ENCODE measurements at places on chromosomes 1 and 21. TPM values are rescaled to one million over a fixed set of nuclear protein-coding genes. Genes with fewer than 3 reads are reported as not detected.
A peak's percentile ranks its signal among the peaks of the same experiment; 100 is the strongest.

PER3 gene
- 7.4 TPM for total RNA-seq

GJA9 gene
- not detected for total RNA-seq

PTGFR gene
- total RNA-seq, result 0.84 TPM

SMPDL3B gene
- total RNA-seq, result not detected

C1orf115 gene
- total RNA-seq, result 28.5 TPM

SH2D2A gene
- total RNA-seq, result 4.7 TPM

CYP4A11 gene
- total RNA-seq, result not detected

FRRS1 gene
- total RNA-seq, result 6.0 TPM

GFI1 gene
- 0.51 TPM for total RNA-seq

DNA sequence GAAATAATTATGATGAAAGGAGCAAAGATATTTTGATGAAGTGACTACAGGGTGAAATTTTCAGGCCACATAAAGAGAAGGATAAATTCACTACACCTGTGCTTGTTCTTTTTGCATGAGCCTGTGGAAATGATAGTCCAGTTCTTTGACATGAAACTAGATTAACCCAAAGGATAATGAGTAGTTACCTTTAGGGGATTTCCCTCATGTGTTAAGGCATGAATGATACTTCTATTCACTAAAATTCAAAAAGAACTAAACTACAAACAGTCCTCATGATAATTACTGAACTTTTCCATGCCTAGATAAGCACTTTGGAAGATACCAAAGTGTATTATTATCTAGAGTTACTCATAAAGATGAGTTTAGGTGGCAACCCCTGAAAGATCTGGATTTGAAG lies 244.3 kb downstream of the PTPRC start:
- DNase-seq, result no peak

DNA sequence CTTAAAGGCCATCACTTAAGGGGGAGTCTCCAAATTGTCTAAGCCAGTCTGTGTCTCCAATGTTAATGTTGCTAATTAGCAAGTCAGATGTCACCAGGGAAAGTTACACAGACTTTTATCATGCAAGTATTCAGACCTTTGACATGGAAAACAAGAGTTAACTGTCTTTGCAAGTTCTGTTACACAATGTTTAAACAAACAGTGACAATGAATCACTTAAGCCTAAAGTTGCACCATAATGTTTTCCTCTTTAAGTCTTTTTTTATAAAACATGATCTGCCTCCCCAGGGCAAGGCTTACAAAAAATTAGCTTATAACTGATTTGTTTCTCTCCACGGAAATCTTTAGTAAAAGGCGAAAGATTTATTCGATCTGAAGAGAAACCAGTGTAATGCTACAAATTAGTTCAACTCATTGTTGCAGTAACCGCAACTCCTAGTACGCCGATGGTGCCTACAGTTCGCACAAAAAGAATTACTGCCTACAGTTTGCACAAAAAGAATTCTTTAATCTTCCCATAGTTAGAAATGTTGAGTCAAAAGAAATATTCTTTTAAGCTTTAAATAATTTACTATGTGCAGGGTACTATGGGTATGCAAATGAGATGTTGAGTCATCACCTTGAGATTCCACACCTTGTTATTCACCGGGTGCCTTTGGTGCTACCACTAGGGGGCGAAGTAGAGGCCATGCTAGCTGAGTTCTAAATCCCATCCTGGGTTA lies 45.3 kb downstream of the HHAT start:
- DNase-seq, result no peak

- DNase-seq, result no peak
Observed at GRCh38 chr21:24545807-24546361, 1061.4 kb downstream of the MRPL39 start.

- no peak for DNase-seq
Observed at GRCh38 chr1:14634486-14634885, 36.0 kb downstream of the KAZN start.

- DNase-seq, result no peak
Observed at GRCh38 chr1:97138515-97139032, 417.0 kb downstream of the PTBP2 start.

DNA sequence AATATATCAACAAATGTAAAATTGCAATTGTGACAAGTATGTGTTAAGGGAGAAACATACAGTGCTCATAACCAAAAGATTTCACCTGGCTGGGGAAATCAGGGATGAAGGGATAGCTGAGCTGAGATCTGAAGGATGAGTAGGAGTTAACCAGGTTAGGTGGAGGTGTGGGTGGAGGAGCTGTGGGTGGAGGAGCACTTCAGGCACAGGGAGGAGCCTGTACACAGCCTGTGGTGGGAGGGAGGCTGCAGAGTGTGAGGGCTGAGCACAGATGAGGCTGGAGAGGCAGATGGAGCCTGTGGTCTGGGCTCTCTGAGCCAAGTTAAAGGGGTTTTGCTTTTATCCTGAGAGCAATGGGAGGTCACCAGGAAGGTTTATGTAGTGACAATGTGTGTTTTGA lies 111.9 kb downstream of the XCL2 start:
- DNase-seq, result no peak

GRCh38 chr1:159076438-159077119 lies at the start of gene AIM2:
Gene AIM2, minus strand, starts transcription at chr1:159076766. Its CDS starts 3,267 bp downstream, at chr1:159073499.
- no peak for DNase-seq

DNA sequence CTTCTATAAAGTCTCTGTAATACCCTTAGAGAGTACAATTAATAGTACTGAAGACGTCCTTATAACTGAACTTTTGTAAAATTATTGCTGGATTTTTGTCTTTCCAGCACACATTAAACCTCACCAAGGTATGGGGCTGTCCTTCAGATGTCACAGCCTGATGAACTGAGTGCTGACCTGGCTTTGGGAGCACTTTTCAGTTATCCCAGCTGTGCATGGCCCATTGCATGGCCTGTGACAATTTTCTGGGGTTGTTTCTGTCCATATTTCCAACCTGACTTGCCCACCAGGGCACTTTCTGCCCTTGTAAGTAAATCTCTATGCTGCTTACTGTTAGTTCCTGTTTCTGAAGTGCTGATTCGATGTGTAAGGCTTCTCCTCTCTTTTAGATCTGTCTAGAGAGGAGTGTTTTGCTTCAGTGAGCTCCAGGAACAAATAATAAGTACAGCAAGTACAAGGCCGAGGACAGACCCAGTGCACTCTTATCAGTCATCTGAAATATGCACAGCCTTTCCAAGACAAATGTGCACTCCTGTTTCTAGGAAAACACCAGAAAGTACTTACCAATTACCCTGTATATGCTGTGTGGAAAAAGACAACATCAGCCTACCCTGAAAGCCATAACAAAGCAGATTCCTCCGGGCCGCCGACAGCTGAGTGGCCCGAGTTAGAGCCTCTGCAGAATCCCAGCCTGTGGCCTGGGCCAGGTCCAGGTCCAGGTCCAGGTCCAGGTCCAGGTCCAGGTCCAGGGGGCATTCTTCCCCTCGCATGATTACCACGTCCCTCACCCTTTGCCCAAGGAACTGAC lies 121.7 kb downstream of the DHRS3 start:
- no peak for DNase-seq

GRCh38 chr1:59738152-59738551 lies 76.6 kb upstream of the HOOK1 start:
- no peak for DNase-seq

GRCh38 chr21:16310176-16310575 lies 580.4 kb downstream of the USP25 start:
- no peak for DNase-seq

DNA sequence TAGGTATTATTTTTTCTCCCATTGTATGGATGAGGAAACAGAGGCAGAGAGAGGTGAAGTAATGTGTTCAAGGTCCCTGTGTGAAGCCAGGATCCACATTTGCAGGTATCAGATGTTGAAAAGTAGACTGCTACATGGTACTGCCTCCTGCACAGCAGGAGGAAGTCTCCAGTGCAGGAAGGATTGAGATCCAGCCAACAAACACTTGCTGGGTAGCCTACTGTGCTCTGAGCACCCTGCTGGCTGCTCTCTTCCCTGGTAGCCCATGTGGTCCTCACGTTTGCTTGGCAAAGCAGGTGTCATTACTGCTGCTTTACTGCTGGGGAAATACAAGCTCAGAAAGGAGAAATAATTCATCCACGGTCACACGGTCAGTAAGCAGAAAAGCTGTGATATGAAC lies 21.3 kb upstream of the GRIK3 start:
- DNase-seq, result no peak

DNA sequence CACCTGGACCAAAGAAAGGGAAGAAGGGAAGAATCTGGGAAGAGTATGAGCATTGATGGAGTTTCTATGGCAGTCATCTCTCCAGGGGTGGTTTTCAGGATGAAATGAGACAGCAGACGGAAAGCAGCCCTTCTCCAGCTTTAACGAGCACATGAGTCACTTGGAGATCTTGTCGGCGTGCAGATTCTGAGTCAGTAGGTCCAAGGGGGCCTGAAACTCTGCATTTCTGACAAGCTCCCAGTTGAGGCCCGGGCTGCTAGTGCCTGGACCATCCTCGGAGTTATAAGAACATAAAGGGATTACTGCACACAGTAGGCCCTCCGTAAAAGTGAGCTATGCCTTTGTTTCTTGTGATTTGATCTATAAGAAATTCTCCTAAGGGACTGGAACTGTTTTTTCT lies 17.6 kb downstream of the HSPG2 start:
- no peak for DNase-seq

- peak; percentile 99 for DNase-seq
Observed at GRCh38 chr1:2133039-2133878, 61.3 kb downstream of the FAAP20 start.

GRCh38 chr1:203306089-203306964 lies 1.0 kb downstream of the BTG2 start:
- peak; percentile 88 for DNase-seq

GRCh38 chr1:91098299-91098906 lies 76.6 kb upstream of the ZNF644 start:
- no peak for DNase-seq

DNA sequence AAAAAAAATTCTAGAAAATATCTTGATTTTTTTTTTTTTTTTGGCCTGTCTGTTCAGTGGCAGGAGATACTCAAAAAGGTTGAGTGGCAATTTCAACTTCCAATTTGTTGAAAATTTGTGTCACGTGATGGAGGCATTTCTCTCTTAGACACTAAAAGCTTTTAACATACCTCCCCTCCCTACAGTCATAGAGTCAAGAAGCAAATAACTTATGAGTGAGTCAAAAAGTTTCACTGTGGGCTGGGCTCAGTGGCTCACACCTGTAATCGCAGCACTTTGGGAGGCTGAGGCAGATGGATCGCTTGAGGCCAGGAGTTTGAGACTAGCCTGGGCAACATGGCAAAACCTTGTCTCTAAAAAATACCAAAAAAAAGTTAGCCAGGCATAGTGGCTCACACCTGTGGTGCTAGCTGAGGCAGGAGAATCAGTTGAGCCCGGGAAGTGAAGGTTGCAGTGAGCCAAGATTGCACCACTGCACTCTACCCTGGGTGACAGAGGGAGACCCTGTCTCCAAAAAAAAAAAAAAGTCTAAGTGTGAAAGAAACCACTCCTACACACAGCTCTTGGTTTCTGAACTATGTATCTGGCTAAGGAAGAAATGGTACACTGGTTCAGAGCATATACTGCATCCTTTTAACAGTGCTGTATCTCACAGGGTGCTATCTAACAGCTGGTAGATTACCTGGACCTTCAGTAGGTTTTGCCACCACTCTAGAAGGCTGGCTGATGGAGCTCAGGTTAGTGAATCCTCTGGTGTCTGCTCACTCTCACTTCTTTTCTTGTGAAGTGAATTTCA lies 11.6 kb upstream of the BSDC1 start:
- DNase-seq, result no peak
